ENCODE measurements at places on chromosomes 7 and 10.
A peak's percentile ranks its signal among the peaks of the same experiment; 100 is the strongest.

GRCh38 chr10:44511166-44511565 lies 126.3 kb upstream of the CXCL12 start:
- DNase-seq: peak; percentile 15

DNA sequence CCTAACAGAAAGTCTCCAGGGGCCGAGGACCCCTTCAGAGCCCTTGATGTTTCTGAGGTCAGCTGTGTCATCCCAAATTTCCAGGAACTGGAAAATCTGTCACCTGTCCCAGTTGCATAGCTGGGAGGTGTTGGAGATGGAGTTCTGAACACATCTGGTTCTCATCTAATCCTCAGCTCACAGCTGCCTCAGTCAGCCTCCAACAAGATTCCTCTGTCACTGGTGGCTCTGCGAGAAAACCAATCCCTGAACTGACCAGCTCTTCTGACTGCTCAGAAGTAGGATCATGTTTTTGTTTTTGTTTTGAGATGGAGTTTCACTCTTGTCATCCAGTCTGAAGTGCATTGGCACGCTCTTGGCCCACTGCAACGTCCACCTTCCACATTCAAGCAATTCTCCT lies 37.6 kb upstream of the MYL10 start:
- no peak for DNase-seq

DNA sequence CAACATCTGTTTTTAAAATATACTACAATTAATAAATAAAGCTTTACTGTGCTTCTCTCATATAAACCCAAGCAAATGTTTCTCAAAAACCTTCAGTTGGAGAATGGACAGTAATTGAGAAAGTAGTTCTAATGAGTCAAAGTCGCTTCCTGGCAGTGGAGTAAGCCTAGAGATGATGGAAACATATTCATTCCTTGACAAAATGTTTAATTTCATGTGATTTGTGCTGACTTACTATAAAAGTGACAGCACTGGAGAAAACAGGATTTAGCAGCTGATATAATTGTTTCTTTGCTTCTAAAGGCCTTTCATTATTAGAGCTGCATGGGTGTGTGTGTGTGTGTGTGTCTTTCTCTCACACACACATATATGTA lies 9.0 kb downstream of the ELMO1 start:
- DNase-seq: no peak

DNA sequence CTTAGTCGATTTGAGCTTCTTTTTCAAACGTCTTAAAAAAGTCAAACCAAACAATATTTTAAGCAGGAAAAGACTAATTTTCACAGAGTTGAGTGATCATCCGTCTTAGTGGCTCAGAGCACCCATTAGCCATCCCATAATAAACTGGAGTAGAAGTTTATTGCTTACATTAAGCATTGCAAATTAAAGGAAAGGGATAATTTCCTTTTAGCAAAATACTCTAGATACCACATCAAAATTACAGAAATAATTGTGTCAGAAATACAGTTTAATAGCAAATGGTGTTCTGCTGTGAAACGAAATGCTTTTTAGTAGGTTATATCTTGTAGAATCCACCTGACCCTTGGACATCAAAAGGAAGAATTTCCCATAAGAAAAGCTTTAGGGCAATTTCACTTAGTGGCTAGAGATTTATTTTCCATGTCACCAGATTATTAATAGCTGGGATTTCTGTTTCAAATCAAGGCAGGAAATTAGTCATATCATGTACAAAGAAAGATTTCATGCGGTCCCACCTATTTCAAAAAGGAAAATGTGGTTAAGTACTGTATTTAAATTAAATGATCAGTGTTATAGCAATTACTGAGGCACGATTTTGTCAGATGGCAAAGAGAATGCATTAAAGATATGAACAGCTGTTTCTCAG lies 96.2 kb downstream of the NPTX2 start:
- peak; percentile 12 for DNase-seq
